Mammary epithelial cell (primary cell): ENCODE measurements at places on chromosomes 16 and 17. TPM values are rescaled to one million over a fixed set of nuclear protein-coding genes. Genes with fewer than 3 reads are reported as not detected.

OR3A2 gene
- total RNA-seq, result not detected in 2 replicates

CCL4L2 gene
- not detected in 2 replicates for total RNA-seq

FBF1 gene
- total RNA-seq, result 13.5 TPM

GNGT2 gene
- not detected for total RNA-seq

GLOD4 gene
- 62.7 and 73.8 TPM in 2 replicates for total RNA-seq

BEAN1 gene
- 1.3 TPM for total RNA-seq

CDK5RAP3 gene
- total RNA-seq, result 116 and 132 TPM in 2 replicates

MYO18A gene
- total RNA-seq, result 62.3 TPM

NPTX1 gene
- total RNA-seq, result 0.21 and 0.24 TPM in 2 replicates

C17orf113 gene
- 1.7 TPM for total RNA-seq

DPEP3 gene
- not detected for total RNA-seq

GSG1L gene
- total RNA-seq, result not detected in 2 replicates
